ENCODE measurements at places on chromosomes 13 and 19.
A peak's percentile ranks its signal among the peaks of the same experiment; 100 is the strongest.

GRCh38 chr19:5091684-5092480 is 123.0 kb downstream of the KDM4B start:
- DNase-seq: no peak

DNA sequence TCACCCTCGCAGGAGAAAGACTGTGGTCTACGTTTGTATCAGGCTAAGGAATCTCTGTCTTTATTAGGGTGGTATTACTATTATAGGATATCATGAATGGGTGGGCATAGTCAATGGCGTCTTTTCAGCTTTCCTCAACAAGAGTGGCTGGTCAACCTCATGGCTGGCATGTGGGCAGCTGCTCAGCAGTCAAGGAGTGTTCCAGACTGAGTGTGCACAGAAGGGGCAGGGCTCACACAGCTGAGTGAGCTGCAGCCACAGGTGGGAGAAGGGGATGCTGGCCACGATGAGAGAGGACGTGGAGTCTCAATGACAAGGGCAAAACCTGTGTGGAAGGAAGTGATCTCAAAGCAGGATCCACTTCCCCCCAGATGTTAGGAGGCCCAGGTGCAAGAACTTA is 54.7 kb downstream of the SLC7A1 start:
- DNase-seq: no peak

- no peak for DNase-seq
These were observed 159.7 kb downstream of the OXGR1 start for GRCh38 chr13:96834626-96835025.

DNA sequence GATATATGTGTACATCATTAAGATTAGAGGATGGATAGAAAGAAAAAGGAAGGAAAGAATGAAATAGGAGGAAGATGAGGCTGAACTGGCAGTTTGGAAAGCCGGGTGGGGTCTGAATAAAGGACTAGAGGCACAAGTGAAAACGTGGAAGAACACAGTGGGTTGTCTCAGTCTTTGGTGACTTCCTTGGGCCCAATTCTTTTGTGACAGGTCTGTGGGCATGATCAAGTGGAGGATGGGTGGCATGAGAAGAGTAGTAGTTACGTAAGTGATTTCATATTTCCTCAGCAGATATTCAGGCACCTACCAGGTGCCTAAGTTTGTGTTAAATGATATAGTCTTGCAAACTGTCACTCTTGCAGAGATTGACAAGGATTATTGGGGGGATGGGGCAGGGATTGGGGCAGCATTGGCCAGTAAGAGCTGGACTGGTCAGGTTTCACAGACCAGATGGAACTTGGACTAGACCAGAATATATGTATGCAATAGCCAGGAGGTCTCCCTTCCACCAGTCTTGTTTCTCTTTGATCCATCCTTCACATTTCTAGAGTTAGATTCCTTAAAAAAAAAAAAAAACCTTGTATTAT is 2.7 kb downstream of the TPP2 start:
- DNase-seq: no peak

- DNase-seq: no peak
These were observed 21.1 kb upstream of the CFAP97D2 start for GRCh38 chr13:114157869-114158495.

GRCh38 chr13:77480066-77480465 is 55.4 kb upstream of the SCEL start:
- no peak for DNase-seq

DNA sequence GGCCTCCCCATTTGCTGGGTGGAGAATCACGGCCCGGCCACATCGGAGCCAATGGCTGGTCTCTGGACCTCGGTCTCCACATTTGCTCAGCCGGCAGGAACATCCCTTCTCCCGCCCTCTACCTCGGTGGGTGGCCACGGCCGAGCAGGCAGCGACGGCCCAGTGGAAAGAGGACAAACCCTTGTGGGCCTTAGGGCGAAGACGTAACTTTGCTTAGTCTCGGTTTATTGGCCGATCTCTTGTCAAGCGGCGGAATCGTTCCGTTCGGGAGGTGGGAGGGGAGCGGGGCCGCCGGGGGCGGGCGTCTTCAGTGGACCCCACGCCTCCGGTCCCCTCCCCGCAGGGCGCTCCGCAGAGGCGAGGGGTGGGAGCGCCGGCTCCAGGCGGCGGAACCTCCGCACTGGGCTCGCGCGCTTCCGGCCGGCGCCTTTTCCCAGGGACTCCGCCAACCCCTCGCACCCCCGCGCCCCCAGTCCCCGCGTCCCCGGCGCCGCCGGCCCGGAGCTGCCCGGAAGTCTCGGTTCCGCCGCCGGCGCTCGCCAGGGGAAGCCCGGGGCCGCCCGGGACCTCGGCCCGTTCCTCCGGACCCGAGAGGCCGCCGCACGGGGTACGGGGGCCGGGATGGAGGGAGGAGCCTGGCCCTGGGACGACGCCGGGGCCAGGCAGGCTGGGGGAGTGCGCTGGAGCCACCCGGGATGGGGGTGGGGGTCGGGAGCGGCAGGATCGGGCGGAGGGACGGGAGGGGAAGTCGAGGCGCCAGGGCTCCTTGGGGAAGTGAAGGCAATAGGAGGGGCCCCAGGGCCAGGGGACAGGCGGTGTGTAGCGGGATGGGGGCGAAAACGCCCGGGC is at the start of gene ZNF580:
Gene ZNF580, plus strand, starts transcription at position 426 of the 849 bp plus-strand sequence. CDS start 1,507 bp downstream, outside the sequence.
- peak; percentile 59 for DNase-seq

DNA sequence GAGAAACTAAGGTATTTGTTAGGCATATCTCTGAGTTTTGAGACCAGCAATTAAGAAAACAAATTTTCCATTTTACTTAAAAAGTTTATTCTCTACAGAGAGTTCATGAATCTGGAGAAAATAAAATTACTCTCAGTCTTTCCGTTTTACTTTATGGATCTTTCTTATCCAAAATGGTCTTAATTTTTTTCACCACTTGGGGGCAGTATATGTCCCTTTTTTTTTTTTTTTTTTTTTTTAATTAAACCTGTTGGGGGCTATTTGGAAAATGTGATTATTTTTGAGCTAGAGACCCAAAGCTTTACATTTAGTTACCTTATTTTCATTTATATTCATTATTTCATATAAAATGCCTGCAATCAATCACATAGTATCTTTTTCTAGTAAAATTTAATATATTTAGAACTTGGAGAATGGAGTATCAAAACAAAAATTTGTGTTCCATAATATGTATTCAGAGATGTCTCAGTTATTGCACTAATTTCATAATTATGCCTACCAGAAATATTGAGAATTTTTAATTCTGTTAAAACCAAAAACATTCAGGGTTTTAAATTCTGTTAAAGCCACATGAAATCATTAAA is 27.1 kb downstream of the PIBF1 start:
- no peak for DNase-seq

DNA sequence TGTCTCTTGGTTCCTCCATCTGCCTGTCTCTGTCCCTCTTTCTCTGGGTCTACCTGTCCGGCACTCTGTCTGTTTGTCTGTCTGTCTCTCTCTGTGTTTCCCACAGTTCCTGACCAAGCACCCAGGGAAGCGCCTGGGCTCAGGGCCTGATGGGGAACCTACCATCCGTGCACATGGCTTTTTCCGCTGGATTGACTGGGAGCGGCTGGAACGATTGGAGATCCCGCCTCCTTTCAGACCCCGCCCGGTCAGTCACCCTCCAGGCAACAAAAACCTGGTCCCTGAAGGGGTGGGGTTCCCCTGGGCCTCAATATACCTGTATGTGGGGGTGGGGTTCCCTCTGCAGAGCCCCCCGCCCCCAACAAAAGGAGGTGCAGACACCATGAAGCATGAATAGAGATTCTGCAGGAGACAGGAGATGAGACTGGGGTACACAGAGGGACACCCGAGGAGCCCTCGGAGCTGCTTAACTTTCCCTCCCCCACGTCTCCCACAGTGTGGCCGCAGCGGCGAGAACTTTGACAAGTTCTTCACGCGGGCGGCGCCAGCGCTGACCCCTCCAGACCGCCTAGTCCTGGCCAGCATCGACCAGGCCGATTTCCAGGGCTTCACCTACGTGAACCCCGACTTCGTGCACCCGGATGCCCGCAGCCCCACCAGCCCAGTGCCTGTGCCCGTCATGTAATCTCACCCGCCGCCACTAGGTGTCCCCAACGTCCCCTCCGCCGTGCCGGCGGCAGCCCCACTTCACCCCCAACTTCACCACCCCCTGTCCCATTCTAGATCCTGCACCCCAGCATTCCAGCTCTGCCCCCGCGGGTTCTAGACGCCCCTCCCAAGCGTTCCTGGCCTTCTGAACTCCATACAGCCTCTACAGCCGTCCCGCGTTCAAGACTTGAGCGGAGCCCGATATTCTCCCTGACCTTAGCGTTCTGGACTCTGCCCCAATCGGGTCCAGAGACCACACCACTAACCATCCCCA is 2.6 kb upstream of the CACNG7 start:
- DNase-seq: peak; percentile 22

DNA sequence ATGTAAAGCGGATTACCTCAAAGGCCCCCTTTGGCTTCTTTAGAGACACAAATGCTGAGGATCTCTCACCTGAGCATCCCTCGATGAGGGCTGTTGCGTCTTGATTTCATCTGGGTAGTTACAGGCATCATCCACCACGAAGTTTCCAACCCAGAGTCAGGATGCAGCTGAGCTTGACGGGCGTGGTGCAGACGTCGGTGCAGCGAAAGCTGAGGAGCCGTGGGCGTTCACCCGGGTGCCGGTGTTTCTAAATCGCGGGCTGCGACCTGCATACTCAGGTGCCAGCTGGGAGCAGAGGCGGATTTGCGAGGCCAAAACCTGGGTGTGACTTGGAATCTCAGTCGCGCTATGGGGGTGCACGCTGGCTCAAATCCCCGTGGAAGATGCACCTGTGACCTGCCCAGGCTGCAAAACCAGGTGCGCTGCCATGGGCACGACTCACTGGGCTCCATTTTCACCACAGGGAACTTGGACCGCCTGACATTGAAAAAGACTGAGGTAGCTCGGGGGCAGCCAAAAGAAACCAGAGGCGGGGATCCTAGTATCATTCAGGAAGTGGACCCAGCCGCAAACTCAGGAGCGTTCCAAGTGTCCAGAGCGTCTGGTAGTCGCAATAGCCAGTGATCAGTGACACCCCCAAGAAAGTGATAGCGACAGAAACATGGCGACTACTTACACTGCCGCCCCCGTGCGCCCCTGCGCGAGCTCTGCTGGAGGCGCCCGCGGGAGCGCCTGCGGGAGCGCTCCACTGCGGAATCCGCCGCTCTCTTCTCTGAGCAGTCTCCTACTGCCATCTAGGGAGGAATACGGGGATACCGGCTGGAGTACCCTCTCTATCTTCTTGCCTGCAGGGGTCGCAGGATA is 36.4 kb upstream of the IGFL4 start:
- DNase-seq: peak; percentile 30

- no peak for DNase-seq
These were observed 2.9 kb upstream of the PTOV1 start for GRCh38 chr19:49847731-49848696.

GRCh38 chr19:55068950-55069864 is 6.3 kb upstream of the RDH13 start:
- DNase-seq: peak; percentile 68

All from mucosa of gallbladder (tissue), 1 donor.